ENCODE measurements at places on chromosomes 11 and 22.

DNA sequence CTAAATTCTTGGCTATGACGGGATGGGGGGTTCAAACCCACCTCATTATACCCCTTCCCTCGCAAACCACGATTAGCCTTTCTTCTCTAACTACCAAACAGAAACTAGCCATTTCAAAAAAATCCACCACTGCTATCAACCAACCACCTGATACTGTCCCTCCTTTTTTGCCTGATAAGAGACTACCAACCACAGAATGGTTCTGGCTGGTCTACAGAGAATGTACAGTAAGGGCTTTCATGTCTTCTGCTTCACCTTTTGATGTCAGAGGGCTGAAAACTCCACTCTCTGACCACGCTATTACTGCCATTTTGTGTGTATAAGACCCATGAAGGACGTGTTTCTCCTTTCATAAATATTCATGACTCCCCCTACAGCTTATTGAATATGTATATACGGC is 19.1 kb downstream of the RIC3 start:
- no peak for DNase-seq

DNA sequence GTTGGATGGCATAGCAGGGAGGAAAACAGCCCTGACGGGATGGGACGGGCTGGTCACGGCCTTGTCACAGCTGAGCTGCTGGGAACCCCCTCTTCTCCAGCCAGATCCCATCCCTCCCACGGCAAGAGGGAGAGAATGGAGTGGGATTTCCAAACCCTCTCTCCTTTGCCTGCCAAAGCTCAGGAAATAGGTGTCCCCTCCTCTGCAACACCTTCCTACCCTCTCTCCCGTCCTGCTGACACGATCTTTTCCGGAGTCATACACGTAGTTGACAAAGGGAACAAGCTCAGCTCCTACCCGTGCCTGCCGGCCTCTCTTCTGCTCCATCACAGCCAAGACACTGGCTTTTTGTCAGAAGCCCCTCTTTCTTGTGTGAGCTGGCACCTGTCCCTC is 48.1 kb downstream of the PISD start:
- no peak for DNase-seq

GRCh38 chr11:128244871-128245270 is 342.5 kb downstream of the ETS1 start:
- no peak for DNase-seq

GRCh38 chr22:46378426-46379065 is 43.0 kb downstream of the TRMU start:
- no peak for DNase-seq

GRCh38 chr11:74204701-74205100 is 33.6 kb downstream of the PPME1 start:
- DNase-seq = no peak

DNA sequence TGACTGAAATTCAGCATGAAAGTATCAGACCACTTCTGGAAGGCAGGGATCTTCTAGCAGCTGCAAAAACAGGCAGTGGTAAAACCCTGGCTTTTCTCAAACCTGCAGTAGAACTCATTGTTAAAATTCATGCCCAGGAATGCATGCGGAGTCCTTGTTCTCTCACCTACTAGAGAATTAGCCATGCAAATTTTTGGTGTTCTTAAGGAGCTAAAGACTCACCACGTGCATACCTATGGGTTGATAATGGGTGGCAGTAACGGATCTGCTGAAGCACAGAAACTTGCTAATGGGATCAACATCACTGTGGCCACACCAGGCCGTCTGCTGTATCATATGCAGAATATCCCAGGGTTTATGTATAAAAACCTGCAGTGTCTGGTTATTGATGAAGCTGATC is 19.1 kb downstream of the ZBTB44 start:
- no peak for DNase-seq

DNA sequence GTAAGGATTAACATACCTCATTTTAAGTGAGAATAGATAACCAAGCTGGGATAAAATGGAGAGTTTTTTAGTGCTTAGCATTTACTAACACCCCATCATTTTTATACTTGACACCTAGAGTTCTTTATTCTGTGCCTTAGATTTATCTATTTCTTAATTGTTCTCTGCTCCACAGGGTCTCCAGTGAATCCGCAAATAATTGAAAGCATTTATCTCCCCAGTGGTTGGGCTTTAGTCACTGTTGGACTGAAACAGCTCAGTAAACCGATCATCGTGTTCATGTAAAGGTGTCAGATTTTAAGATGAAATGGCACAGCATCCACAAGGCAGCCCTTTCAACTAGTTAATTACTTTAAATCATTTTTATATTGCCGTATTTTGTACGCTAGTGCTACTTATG is 17.8 kb upstream of the GRIA4 start:
- DNase-seq = no peak

- DNase-seq = peak; percentile 2
Observed at GRCh38 chr11:19241260-19242178, 774 bp upstream of the E2F8 start.

GRCh38 chr11:23859087-23859486 is 637.8 kb upstream of the LUZP2 start:
- no peak for DNase-seq

DNA sequence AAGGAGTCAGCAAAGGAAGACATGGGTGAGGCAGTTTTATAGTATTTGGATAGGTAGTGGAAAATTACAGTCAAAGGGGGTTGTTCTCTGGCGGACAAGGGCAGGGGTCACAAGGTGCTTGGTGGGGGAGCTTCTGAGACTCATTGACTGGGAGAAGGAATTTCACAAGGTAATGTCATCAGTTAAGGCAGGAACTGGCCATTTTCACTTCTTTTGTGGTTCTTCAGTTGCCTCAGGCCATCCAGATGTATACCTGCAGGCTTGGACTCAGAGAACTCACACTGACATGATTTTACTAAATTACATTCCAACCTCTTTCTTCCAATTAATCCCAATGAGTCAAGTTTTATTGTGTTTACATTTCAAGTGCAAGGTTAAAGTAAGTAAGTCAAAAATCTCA is 240.5 kb upstream of the API5 start:
- no peak for DNase-seq

GRCh38 chr22:48567213-48567975 is 1260.3 kb downstream of the BRD1 start:
- no peak for DNase-seq

DNA sequence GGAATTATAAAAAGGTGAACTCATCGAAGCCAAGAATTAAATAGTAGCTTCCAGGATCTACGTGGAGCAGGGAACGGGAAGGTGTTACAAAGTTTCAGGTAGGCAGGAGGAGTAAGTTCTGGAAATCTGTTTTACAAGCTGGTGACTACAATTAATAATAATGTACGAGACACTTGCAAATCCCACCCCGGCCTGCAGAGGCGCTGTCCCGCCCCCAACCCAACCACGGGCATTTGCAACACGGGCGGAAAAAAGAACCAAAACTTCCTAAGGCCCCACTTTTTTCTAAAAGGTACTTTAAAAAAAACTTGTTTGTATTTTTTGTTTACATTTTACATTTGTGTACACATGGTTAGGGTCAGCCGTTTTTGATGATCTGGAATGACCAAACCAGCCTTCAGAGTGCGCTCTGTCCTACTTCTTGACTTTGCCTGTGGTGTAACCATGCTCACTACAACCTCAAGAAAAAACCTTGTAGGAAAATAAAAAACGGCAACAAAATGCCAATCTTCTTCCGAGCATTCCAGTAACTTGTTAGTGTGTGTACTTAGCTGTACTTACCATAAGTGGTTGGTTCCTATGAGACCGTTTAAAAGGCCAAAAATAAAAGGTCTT is 449.6 kb upstream of the B3GAT1 start:
- no peak for DNase-seq

DNA sequence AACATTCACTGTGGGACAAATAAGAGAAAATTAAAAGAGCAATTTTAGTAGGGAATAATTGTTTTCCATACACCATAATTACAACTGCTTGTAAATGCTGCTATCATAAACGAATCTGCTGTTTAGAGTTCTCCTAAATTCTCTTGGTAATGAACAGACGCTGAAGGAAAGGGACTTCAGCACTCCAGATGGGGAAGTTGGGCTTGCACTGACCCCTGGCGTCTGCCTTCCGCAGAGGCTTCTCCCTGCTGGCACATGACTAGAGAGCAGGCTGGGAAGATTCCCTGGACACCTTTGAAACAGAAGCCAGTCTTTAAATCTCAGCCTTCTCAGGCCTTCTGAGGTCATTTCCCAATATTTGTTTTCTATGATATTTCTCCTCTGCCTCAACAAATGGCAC is 84.1 kb downstream of the NXPE2 start:
- no peak for DNase-seq

DNA sequence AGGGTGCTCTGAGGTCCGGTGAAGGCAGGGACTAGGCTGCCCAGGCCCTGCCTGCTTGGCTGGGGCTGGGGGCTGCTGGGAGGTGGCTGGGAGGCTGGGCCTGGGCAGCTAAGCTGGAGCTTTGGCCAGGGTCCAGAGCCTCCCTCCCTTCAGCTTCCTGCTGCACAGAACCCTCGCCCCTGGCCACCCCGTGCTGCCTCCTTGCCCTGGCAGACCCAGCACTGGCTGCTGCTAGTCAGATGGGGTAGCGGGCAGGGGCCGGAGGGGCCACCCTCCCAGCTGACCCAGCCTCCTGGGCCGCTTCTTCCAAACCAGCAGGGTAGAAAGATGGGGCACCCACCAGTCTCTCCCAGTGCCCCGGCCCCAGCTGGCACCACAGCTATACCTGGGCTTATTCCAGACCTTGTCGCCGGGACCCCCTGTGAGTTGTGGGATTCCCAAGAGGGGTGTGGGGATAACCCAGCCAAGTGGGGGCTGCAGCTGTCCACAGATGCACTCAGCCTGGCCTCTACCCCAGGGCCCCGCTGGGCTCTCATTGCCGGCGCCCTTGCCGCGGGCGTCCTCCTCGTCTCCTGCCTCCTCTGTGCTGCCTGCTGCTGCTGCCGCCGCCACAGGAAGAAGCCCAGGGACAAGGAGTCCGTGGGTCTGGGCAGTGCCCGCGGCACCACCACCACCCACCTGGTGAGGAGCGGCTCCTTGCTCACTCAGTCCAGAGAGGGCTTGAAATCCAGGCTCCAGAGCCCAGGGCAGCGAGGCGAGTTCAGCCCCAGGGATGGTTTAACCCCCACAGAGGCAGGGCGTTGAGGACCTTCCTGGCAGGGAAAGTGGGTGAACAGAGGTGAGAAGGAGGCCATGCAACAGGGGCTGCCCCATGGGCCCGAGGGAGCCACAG is at the start of gene SYT8:
SYT8 (plus strand) TSS at position 212 of the 892 bp plus-strand sequence; CDS start at position 328, 116 bp downstream.
- DNase-seq = no peak

GRCh38 chr11:68584097-68584496 is 100.2 kb upstream of the GAL start:
- peak; percentile 51 for DNase-seq

DNA sequence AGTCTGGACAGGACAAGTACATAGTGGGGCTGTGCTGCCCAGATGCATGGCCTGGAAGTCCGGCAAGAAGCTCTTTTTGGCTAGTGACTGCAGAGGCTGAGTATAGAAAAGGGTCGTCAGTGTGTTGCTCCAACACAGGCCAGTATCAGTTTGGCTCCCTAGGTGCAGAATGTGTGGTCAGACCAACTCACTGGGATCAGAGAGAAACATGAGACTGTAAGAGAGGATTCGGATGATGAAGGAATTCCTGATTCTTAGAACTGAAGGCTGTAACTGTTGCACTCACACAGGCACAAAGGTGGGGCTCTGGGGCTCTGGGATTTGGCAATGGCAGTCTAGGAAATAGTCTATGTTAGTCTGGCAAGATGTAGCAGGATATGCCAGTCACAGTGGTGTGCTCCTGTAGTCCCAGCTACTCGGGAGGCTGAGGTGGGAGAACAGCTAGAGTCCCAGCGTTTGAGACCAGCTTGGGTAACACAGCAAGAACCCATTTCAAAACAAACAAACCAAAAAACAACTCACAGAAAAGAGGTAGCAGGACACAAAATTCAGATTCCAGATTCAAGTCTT is 11.1 kb upstream of the UPB1 start:
- no peak for DNase-seq

DNA sequence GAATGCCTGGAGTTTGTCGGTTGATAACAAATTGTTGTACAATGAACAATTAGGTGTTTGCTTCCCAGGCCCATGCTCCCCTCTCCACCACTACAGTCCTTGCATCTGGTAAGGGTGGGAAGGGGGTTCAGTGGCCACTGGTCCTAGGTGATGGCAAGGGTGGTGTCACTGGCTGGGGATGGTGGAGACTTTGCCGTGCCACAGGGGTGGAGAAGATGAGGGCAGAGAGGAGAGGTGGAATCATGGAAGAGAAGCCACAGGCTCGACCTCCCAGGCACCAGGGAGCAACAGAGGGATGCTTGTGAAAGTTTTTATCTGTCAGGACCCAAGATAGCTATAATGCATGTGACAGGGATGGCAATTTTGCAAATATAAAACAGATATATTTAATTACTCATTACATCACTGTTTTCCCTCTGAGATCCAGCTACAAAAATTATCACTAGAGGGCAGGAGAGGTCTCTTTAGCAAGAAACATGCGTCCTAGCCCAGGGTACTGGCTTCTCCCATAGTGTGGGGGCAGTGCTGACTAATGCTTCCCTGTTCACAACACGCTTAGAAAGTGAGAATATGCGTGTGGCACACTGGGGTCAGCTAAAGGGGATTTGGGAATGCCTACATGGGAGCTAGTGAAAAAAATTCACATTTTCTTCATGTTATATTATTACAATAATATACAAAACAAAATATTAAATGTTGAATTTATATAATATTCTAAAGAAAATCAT is 49.0 kb upstream of the AMPD3 start:
- no peak for DNase-seq

GRCh38 chr22:19603767-19604166 is 79.6 kb upstream of the CLDN5 start:
- DNase-seq = no peak

DNA sequence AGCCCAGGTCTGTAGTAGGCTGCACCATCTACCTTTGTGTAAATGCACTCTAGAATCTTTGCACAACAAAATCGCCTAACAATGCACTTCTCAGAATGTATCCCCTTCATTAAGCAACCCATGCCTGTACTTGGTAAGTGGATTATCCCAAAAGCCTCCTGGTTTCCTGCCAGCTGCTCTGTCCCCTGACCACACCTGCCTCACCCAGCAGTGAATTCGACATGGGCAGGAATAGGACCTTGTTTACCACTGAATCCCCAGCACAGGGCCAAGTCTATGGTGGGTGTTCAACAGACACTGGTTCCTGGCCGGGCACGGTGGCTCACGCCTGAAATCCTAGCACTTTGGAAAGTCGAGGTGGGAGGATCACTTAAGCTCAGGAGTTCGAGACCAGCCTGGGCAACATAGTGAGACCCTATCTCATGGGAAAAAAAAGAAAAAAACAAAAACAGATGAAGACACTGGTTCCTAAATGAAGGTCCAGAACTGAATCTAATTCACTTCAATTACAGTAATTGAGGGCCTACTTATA is 5.1 kb upstream of the SYCE3 start:
- DNase-seq = no peak

- no peak for DNase-seq
Observed at GRCh38 chr11:72703267-72704008, 29.2 kb upstream of the PDE2A start.

- no peak for DNase-seq
Observed at GRCh38 chr11:127061947-127062346, 61.4 kb upstream of the KIRREL3 start.

GRCh38 chr11:2924381-2924780 is 4.8 kb downstream of the PHLDA2 start:
- no peak for DNase-seq

GRCh38 chr11:103582351-103582909 is 454.0 kb upstream of the DDI1 start:
- DNase-seq = no peak
